Stomach (tissue), 19 donors: ENCODE measurements at places on chromosomes 12 and 14. TPM values are rescaled to one million over a fixed set of nuclear protein-coding genes. Genes with fewer than 3 reads are reported as not detected.
A peak's percentile ranks its signal among the peaks of the same experiment; 100 is the strongest.

The RIN3 gene
- 47.8 TPM for total RNA-seq

- H3K36me3 ChIP-seq = no peaks in the 10 kb centered on the region
- H3K27me3 ChIP-seq = no peaks in the 10 kb centered on the region
- no peak overlapping the region for H3K4me3 ChIP-seq
- DNase-seq = no peak
- no peak overlapping the region for H3K27ac ChIP-seq
Measured at GRCh38 chr14:69131176-69131575, 21.7 kb downstream of the DCAF5 start.

GRCh38 chr12:120438495-120439198, 734 bp downstream of the COX6A1 start:
- peaks cover 33% of the 10 kb centered on the region for H3K36me3 ChIP-seq
- peaks cover 23% of the 10 kb centered on the region for H3K4me1 ChIP-seq
- peak overlapping the region; percentile 91 for H3K27ac ChIP-seq
- peaks cover 1% of the 10 kb centered on the region for H3K27me3 ChIP-seq
- H3K4me3 ChIP-seq = peak overlapping the region; percentile 98
- no peak for DNase-seq

DNA sequence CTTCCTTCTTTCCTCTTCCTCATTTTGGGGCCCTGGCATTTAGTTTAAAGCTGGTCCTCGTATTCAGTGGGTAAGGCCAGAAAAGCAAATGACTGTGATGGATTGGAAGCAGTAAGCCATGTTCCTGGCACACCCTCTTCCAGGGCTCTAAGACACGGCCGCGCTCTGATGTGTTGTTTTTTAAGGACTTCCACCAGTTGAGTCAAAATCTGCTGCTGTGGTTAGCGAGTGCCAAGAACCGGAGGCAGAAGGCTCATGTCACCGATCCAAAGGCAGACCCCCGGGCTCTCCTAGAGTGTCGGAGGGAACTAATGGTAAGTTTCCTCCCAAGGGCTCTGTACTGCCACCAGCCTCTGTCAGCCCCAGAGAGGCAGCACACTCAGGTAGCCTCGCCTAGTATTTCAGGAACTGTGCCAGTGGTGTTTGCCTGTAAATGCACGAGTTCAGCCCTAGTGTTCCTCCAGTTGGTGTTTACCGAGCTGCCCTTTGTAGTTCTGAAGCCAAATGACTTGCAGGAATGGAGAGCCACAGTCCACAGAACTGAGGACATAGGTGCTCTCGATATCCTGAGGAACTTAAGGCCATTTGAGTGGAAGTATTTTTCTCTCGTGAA, 72.7 kb downstream of the ESR2 start:
- peak overlapping the region; percentile 12 for H3K27ac ChIP-seq
- peaks cover 33% of the 10 kb centered on the region for H3K4me1 ChIP-seq
- H3K4me3 ChIP-seq = no peak overlapping the region
- DNase-seq = peak; percentile 77

DNA sequence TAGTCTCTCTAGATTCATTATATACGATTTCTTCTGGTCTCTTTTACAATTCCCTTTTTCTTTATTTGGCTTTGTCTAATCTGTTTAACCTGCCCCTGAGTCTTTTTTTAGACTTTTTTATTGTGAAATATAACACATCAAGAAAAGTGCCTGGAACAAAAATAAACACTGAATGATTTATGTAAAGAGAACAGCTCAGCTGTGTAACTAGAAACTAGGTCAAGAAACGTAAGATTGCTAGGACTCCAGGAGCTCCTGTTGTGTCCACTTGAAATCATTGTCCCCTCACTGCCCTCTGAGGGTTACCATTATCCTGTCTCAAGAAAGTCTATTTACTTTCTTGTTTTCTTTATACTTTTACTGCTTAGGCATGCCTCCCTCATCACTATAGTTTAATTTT, 23.1 kb downstream of the EXD2 start:
- H3K27me3 ChIP-seq = no peaks in the 10 kb centered on the region
- H3K36me3 ChIP-seq = peaks cover 48% of the 10 kb centered on the region
- H3K27ac ChIP-seq = no peak overlapping the region
- no peak overlapping the region for H3K4me3 ChIP-seq

The CLEC4A gene
- not detected for total RNA-seq

DNA sequence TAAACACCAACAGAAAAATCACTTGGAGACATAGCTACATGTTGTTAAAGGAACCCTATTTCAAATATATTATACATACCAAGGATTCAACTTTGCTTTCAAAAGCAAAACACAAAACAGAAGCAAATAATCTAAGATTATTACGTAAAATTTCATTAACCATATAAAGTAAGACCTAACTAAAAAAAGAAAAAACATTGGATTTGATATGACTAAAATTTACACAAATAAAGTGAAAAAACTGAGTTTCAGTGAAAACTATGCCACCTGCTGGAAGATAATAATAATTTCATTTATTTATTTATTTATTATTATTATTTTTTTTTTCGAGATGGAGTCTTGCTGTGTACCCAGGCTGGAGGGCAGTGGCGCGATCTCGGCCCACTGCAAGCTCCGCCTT, 45.2 kb downstream of the WDHD1 start:
- no peak overlapping the region for H3K4me3 ChIP-seq
- no peaks in the 10 kb centered on the region for H3K27me3 ChIP-seq
- H3K27ac ChIP-seq = no peak overlapping the region

GRCh38 chr12:1890810-1891209, 27.6 kb downstream of the CACNA2D4 start:
- no peaks in the 10 kb centered on the region for H3K36me3 ChIP-seq
- H3K4me1 ChIP-seq = peaks cover 5% of the 10 kb centered on the region
- H3K27me3 ChIP-seq = no peaks in the 10 kb centered on the region
- no peak overlapping the region for H3K27ac ChIP-seq

DNA sequence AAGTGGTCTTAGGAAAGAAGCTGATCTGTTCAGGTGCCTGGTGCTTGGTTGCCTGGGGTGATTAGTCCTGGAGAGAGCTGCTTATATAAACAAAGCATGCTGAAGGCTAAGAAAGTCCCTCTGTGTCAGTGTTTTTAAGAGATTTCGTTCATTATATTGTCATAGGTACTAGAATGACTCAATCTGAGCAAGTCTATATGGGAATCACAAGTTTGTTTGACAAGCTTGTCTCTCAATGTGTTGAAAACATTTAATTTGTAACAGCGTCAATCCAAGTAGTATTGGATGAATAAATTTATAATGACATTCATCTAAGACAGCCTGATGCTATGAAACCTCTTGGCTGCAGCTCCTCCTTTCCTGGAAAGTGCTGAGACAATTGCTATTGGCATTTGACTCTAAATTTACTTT, 256.3 kb downstream of the TMTC2 start:
- DNase-seq = peak; percentile 14
- H3K27ac ChIP-seq = no peak overlapping the region
- no peaks in the 10 kb centered on the region for H3K36me3 ChIP-seq
- H3K4me3 ChIP-seq = no peak overlapping the region
- no peaks in the 10 kb centered on the region for H3K27me3 ChIP-seq

DNA sequence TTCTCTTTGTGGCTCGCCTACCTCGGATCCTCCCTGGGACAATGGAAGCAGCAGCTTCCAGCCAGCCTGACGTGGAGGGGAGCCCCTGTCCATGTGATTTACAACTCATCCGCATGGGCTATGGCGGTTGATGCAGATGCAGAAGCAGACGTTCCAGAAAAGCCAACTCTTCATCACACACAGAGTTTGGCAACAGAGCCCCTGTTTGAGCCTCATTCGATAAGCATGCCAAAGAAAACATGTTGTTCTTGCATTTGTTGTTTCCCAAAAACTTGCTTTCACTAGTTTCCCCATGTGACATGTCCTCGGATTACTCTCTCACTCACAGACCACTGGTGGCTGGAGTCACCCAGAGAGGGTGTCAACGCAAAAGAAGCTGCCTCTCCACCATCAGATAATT, 16.4 kb upstream of the TC2N start:
- H3K4me1 ChIP-seq = peaks cover 30% of the 10 kb centered on the region
- no peaks in the 10 kb centered on the region for H3K27me3 ChIP-seq
- H3K27ac ChIP-seq = peak overlapping the region; percentile 56
- DNase-seq = no peak
- no peak overlapping the region for H3K4me3 ChIP-seq

DNA sequence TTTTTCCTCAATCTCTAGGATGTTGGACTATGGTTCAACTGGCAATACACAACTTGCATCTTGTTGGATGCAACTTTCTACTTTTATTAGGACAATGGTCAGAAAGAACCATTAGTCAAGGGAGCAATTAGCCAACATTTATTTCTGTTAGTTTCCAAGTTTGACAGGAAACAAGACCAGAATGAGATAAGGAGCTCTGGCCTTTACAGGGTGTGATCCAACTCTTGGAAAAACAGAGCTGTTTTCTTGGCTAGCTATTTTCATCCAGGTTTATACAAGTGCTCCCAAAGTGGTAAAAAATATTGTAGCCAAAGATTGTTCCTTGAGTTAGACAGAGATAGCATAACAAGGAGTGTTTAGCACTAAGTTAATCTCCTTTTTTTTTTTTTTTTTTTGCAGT, 3.9 kb upstream of the SYNE2 start:
- DNase-seq = no peak
- H3K27ac ChIP-seq = no peak overlapping the region
- H3K4me3 ChIP-seq = no peak overlapping the region

GRCh38 chr14:82676403-82676802, 1142.8 kb upstream of the SEL1L start:
- no peaks in the 10 kb centered on the region for H3K27me3 ChIP-seq
- H3K4me1 ChIP-seq = no peaks in the 10 kb centered on the region
- DNase-seq = no peak
- H3K36me3 ChIP-seq = no peaks in the 10 kb centered on the region
- no peak overlapping the region for H3K27ac ChIP-seq
- no peak overlapping the region for H3K4me3 ChIP-seq

DNA sequence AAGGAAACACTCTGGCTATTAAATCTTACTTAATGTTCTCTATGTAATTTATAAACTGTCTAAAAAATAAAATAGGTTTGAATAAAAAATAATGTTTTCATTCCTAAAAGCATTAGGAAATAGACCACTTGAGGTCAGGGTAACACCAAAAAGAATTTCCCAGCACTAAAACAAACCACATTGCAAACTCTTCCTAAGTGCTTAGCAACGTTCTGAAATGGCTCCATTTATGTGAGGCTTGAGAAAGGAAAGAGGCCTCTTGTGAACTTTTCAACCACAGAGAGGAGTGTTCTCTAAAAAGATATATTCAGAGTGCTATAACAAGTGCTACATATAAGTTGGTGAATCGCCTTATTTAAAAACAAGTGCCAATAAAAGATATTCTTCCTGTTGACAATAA, 42.7 kb downstream of the ALX1 start:
- no peak overlapping the region for H3K27ac ChIP-seq
- no peak for DNase-seq
- no peak overlapping the region for H3K4me3 ChIP-seq
- H3K36me3 ChIP-seq = no peaks in the 10 kb centered on the region
- no peaks in the 10 kb centered on the region for H3K4me1 ChIP-seq

The CCNB1IP1 gene
- total RNA-seq = 58.9 TPM

GRCh38 chr12:50926415-50926814, 25.9 kb upstream of the HIGD1C start:
- H3K27ac ChIP-seq = peak overlapping the region; percentile 86
- peaks cover 58% of the 10 kb centered on the region for H3K4me1 ChIP-seq
- H3K4me3 ChIP-seq = peak overlapping the region; percentile 82
- peaks cover 12% of the 10 kb centered on the region for H3K36me3 ChIP-seq
- DNase-seq = no peak
- H3K27me3 ChIP-seq = no peaks in the 10 kb centered on the region
